Smooth muscle cell of the brain vasculature (primary cell): ENCODE measurements at places on chromosomes 4 and X.

DNA sequence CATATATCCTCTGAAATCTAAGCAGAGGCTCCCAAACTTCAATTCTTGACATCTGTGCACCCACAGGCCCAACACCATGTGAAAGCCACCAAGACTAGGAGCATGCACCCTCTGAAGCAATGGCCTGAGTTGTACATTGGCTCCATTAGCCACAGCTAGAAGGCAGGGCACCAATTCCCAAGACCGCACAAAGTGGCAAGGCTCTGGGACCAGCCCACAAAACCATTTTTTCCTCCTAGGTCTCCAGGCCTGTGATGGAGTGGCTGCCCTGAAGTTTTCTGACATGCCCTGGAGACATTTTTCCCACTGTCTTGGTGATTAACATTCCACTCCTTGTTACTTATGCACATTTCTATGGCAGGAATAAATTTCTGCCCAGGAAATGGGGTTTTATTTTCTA, 232.2 kb upstream of the GRID2 start:
- DNase-seq = no peak

GRCh38 chr4:100340512-100341485, 150.5 kb upstream of the DDIT4L start:
- no peak for DNase-seq

- peak; percentile 15 for DNase-seq
These were observed 198.6 kb downstream of the LRBA start for GRCh38 chr4:150816491-150816890.

DNA sequence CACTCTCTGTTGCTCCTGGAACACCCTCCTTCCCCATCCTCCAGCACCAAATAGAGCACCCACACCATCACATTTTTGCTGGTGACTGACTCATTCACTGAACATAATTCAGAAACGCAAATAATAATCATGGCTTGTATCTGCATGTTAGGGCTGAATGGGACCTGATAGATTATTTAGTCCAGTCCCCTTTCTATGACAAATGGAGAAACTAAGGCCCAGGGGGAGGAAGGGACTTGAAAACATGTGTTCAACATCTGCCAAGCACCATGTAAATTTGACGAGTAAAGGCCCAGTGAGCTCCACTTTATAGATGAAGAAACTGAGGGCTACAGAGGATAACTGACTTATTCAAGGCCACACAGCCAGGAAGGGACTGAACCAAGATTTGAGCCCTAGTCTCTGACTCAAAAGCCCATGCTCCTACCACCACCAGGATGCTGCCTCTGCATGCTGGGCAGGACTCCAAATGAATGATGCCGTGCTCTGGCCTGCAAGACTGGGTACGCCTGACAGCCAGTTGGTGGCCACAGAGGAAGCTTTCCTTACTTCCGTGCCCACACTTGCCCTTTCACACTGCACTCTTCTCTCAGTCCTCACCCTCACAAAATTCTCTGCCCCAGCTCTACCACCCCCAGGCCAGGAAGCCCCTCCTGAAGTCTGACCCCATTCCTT, 133.3 kb upstream of the PJA1 start:
- no peak for DNase-seq

GRCh38 chrX:25020905-25021449, 5.2 kb upstream of the ARX start:
- DNase-seq = no peak

DNA sequence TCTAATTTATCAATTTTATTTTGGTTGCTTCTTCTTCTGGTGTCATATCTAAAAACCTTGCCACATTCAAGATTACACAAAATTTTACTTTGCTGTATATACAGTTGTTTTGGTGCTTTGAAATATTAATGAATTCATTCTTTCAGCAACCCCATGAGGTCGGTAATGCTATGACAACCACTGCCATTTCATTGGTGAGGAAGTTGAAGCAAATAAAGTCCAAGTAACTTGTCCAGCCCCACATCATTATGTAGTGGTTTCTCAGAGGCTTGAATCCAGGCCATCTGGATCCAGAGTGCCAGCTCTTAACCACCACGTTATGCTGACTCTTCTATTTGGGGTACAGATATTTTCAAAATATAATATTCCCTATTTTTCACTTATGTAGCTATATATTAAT, 42.2 kb downstream of the UGT2A3 start:
- DNase-seq = no peak

- DNase-seq = no peak
These were observed 340.2 kb downstream of the GASK1B start for GRCh38 chr4:157832596-157832995.

- DNase-seq = no peak
These were observed 30.7 kb upstream of the AREG start for GRCh38 chr4:74414149-74414809.
